ENCODE measurements at places on chromosomes 1 and 21.

GRCh38 chr1:167095368-167095767 lies 1.5 kb downstream of the STYXL2 start:
- no peak for DNase-seq

GRCh38 chr1:111234866-111235265 lies 7.4 kb downstream of the CHI3L2 start:
- DNase-seq, result no peak

DNA sequence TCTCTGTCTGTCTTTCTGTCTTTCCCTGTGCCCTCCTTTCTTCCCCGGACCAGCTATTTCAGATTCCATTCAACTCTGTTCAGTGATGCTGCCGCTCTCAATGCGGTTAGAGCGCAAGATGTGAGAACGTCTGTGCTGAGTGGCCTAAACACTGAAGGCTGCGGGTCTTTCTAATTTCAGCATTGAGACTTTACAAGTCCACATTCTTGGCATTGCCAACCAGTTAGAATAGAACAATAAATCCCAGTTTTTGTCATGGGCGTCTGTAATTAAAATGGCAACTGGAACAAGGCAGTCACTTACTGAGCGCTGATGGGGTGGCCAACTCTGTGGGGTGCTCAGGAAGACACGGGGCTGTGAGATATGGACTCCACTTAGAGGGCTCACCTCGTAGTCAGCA lies 112.8 kb downstream of the DHRS3 start:
- DNase-seq, result no peak

DNA sequence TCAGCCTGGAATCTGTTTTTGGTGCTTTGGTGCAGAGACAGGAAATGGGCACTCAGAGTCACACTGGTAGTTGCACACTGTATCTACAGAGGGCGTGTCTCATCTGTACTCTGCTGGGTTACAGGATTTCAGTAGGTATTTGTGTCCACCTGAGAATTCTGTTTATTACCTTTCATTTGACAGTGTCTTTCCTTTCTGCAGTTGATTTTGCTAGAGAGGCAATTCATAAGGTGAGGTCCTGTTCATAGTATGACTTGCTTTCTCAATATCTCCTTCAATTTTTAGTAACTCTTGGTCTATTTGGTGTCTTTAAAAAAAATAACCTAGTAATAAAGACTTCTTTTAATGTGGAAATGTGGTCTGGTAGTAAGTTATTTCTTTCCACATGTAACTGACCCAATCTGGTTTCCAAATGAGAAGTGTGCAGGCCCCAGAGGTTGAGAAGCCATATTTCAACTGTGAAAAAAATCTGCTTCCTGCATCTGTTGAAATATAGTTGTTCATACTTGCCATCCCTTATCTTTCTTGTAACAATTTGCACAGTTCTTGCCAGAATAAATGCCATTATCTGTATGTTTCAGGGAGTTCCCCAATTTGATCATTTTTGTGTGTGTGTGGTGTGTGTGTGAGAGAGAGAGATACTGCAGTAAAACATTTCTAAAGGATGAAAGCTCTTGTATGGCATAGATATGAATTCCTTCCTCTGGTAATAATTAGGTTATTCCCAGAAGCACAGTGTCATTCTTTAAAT lies 78.4 kb upstream of the DNAJC6 start:
- DNase-seq, result no peak

DNA sequence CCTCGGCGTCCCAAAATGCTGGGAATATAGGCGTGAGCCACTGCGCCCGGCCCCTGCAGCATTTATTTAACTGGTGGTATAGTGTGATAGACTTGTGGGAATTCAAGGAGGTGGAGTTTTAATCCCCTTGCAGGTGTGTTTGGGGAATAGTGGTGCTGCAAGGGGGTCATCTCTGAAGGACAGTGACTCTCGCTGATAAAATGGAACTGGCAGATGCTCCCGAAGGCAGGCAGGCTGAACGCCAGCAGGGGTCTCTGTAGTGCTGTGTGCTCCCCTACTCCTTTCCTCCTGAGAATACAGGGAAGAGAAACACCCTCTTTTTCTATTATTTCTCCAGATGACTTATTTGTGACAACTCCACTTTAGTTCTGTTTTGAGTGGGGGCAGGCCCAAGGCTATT lies 4.0 kb downstream of the OSCP1 start:
- no peak for DNase-seq

All from activated T-cell treated with anti-CD3 and anti-CD28 coated beads, Interleukin-2, amount 50 U/mL, for 4 hours (primary cell).